GM23338 (cell line): ENCODE measurements at places on chromosomes 7 and 10.

DNA sequence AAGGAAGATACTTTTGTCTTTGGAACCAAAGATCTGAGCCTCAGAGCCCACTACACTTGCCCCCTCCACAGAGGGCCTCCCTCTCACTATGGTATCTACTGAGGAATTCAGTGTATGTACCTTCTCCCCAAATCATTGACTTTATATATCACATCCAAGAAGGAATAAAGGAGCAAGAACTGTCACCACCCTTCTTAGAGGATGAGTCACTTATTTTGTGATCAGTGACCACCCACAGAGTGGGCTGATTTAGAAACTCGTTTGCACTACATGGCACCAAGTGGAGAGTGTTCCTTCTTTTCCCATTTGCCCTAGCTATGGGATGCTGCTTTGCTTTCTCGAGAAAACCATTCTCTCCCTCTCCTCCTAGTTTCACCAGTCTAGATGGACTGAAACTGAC lies 5.7 kb downstream of the TMEM243 start:
- no peak for DNase-seq

DNA sequence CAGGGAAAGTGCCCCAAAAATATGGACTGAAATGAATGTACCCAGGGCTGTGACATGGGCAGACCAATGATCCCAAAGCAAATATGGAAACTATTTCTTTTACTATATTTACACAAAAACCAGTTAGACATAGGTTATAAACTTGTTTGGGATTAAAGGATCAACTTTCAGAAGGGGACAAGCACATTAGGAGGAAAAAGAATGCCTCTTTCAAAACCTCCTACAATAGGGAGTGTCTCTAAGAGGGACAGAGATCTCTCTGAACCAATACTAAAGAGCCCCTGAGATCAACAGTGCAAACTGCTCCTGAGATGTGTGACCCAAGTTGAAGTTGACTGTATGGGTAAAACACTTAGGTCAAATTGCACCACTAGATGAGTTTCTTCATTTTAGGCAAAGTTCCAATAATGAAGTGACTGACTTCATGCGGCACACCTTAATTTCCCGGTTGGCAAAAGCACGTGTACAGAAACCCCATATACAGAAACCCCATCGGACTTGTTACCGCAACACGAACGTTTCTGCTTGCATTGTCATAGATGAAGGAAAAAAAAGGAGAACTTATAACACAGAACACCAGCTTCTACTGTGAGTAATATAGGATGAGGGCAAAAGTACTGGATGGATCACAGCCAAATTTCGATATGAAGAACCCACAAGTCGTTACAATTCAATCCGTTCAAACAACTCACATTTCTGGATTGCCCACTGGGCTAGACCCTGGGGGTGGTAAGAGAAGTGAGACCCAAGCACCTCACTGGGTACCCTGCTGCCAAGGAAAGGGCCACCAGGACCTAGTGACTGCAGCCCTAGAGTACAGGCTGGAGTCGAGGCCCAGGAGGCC lies 4.3 kb downstream of the SVIL start:
- no peak for DNase-seq

- DNase-seq: no peak
Measured at GRCh38 chr7:20438694-20439376, 108.1 kb downstream of the ITGB8 start.

DNA sequence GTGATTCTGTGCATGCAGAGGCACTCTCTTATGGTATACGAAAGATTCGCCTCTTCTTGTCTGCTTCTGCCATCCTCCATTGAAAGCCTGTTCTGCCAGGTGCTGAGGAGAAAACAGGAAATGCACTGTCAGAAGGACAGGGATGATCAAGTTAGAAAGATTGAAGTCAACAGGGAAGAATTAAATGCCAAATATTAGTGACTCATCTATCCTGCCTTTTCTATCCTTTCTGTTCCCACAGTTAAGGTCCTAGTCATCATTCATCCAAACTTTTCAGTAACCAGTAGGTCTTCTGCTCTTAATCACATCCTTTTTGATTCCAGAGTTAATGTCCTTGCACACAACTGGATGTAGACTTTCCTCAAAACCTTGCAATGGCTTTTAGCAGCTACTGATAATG lies 4.8 kb upstream of the ZNF783 start:
- DNase-seq: no peak

DNA sequence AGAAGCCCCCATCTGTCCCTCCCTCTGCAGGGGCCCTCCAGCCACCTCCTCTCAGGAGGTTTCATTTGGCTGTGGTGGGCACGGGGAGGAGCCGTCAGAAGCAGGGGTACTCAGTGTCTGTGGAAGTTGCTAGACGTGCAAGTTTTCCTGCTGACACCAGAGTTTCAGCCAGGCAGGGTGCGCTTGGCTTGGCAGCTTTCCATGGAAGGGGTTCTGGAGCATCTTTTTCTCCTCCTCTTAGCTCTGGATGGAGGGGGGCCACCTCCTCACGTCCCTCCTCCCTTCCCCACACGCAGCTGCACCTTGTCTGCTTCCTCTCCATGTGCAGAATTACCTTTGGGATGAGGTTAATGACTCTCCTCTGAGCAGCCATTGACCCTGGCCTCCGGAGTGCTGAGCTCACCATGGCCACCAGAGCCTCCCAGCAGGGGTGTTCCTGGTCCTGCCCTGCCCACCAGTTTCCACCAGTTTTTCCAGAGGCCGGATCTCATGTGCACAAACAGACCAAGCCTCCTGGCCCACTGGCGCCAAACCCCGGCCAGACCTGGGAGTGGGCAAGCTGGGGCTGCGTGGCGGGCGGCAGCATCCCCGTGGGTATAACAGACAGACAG lies 579.8 kb upstream of the FOXK1 start:
- DNase-seq: no peak

- no peak for DNase-seq
Measured at GRCh38 chr10:90407851-90408250, 450.0 kb downstream of the HTR7 start.

GRCh38 chr10:128254476-128254875 lies 128.3 kb upstream of the MKI67 start:
- no peak for DNase-seq

- no peak for DNase-seq
Measured at GRCh38 chr10:118445535-118445934, 103.4 kb upstream of the FAM204A start.

GRCh38 chr7:36214608-36215456 lies 61.8 kb downstream of the EEPD1 start:
- peak; percentile 57 for DNase-seq

- no peak for DNase-seq
Measured at GRCh38 chr7:127813991-127814541, 162.1 kb downstream of the SND1 start.

DNA sequence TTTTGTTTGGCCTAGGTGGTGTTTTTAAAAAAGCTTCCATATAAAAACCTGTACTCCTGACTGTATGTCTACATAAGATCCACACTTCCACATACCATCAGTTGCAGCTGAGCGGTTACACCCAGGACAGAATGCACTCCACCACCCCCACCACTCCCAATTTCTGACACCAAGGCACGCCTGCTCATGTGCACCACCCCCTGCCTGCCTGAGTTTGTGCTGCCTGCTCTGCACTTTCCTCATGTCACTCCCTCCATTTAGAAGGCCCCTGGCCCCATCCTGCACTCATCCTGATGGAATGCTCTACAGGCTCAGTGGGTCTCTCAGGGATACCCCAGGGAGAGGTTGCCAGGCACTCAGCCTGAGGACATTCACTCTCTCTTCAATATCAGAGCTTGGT lies 6.5 kb downstream of the VPS41 start:
- DNase-seq: peak; percentile 28

DNA sequence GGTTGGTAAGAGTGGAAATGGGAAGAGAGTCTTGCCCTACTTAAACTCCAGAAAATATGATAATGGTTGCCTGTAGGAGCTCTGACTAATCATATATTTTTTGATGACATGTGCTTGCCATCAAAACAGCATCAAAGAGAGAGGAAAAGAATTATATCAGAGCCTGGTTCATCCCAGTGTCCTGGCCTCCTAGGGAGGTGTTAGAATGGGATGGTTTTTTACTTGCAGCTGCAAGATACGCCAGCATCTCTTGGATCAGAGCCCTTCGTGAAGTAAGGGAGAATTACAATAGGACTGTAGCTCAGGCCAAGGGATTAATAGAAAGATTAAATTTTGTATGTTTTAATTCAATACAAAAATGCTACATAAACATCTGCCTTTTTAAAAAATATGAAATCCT lies 177.6 kb upstream of the HDAC9 start:
- no peak for DNase-seq

DNA sequence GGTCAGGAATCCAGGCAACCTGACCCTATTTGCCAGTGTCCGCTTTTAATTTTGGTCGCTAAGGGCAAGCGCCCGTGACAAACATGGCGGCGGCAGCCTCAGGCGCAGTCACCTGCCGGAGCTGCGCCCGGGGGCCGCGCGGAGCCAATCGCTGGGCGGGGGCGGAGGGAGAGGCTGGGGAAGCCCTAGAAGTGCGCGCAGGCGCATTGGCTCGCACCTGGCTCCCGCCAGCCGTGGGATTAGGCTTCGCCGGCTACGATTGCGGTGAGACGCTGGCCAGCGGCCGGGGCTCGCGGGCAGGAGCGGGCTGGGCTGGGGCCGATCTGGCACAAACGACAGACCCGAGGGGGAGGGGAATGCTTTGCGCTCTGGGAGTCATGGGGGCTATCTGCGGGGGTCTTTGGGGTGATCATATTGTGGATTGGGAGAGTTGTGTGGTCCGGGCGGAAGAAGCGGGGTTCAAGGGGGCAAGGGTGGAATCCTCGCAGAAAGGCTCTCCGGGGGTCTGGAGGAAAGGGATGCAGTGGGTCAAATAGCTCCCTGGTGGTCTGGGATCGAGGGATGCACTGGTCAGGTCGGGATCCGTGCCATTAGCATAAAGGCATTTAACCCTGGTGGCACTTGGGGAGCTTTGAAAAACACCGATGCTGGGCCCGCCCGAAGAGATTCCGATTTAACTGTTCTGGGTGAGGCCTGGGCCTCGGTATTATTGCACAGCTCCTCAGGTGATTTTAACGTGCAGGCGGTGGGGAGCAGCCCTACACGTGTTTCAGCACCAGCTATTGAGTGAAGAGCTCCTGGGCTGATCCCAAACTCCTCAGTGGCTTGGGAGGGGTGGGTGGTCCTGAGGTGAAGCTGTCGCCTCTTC lies 10.1 kb upstream of the C10orf95 start:
- peak; percentile 98 for DNase-seq

DNA sequence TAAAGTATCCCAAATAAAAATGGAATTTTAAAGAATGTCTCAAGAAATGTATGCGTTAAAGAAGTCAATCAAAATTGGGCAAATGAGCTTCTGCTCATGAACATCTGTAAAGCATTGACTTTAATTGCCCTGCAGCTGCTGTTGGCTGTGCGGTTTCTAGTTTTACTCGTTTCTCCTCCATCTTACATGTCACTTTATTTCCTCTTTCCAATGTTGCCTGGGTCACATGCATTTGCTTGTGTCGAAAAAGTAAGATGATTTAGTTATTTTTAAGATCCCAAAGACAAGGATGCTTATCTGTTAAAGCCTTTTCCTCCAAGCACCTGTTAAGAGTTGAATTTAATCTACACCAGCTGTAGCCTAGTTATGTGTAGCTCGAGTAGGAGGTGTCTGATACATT lies 310.4 kb downstream of the EXOC4 start:
- no peak for DNase-seq

GRCh38 chr7:85103962-85104361 lies 82.9 kb downstream of the SEMA3D start:
- no peak for DNase-seq

GRCh38 chr10:117299435-117299834 lies 58.5 kb downstream of the SLC18A2 start:
- DNase-seq: no peak

DNA sequence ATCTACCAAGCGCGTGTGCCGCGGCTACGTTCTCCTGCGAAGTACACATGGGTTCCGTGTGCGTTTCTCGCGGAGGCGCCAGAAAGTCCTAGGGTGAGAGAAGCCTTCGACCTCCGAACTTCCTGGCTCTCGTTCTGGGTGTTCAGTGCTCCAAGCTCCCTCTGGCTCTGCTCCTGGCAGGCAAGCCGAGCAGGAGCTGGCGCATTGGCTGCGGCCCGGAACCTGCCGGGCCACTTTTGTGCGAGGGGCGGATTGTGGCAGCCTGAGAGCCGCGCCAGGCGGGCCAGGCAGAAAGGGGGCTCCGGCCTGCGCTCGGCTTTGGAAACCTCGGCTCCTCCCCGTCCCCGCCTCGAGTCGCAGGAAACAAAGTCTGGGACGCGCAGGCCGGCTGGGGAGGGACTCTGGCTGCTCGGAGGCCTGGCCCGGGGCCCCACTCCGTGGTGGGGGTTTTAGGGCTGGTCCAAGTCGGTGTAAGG lies 9.6 kb downstream of the EMX2 start:
- peak; percentile 67 for DNase-seq

- DNase-seq: no peak
Measured at GRCh38 chr10:20552382-20552781, 344.7 kb downstream of the NEBL start.

DNA sequence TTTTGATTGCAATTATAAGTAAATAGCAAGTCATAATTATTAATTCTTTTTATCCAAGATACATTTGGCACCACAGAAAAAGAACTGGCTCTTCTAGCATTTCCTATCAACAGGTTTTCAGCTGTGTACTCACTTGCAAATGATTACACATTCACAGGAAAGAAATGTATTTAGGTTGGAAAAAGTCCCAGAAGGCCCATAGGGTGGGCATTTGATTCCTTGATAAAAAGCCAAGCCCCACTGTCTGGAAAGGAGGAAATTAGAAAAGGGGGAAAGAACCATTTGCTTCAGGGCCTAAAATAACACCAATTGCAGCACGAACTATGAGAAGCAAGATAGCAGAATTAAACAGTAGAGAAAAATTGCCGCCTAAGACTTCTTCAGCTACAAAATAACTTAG lies 80.8 kb upstream of the COL1A2 start:
- no peak for DNase-seq

GRCh38 chr10:119537953-119538630 lies 4.4 kb downstream of the RGS10 start:
- DNase-seq: no peak

DNA sequence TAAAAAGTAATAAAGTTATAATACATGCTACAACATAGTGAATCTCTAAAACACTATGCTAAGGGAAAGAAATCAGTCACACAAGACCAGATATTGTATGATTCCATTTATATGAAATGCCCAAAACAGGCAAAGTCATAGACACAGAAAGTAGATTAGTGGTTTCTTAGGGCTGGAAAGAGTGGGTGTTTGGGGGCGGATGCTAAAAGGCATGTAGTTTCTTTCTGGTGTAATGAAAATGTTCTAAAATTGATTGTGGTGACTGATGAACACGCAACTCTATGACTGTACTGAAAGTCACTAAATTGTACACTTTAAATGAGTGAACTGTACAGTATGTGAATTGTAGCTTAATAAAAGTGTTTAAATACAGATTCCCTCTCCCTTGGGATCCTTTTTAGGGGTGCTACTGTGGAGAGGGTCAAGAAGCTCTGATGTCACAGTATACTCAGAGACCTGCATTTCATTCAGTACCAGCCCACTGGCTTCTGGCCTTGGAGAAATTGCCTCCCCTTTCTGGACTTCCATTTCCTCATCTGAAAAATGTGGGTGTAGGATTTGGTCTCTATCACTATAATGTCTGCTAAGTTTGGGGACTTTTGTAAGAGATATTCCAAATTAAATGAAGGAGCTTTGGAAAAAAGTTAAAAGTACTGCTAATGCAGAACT lies 46.4 kb downstream of the AOAH start:
- no peak for DNase-seq

- peak; percentile 87 for DNase-seq
Measured at GRCh38 chr7:125316466-125316865, 386.8 kb upstream of the POT1 start.
